ENCODE measurements at places on chromosomes 2 and 18.
A peak's percentile ranks its signal among the peaks of the same experiment; 100 is the strongest.

DNA sequence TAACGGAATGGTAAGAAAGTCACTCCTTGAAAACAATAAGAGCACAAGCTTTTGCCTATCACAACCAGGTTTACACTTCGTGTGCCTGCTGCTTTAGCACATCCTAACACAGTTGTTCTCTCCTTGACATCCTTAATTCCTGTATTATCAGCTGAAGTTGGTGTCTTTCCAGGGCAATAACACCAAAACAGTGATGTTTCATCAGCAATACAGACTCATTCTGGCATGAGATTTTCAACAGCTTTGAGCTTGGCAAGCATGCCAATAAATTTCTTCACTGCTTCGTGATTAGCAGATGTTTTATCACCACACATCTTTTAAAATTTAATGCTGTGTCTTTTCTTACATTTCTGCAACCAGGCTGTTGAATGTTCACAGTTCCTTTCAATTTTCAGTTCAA lies 148.4 kb downstream of the EIPR1 start:
- no peak for DNase-seq

DNA sequence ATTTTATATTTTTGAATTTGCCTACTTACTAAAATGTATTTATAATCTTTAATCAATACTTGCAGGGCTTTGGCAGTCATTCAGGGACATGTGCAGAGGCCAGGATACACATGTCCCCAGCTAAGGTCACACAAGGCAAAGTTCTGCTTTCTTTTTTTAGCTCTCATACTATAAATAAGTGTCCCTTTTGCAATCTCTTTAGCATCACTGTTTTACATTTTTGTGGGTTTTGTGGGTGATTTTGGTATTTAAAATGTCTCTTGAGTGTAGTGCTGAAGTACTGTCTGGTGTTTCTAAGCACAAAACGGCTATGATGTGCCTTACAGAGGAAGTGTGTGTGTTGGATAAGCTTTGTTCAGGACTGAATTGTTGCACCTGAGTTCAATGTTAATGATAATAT lies 309.0 kb upstream of the GULP1 start:
- DNase-seq, result peak; percentile 87

DNA sequence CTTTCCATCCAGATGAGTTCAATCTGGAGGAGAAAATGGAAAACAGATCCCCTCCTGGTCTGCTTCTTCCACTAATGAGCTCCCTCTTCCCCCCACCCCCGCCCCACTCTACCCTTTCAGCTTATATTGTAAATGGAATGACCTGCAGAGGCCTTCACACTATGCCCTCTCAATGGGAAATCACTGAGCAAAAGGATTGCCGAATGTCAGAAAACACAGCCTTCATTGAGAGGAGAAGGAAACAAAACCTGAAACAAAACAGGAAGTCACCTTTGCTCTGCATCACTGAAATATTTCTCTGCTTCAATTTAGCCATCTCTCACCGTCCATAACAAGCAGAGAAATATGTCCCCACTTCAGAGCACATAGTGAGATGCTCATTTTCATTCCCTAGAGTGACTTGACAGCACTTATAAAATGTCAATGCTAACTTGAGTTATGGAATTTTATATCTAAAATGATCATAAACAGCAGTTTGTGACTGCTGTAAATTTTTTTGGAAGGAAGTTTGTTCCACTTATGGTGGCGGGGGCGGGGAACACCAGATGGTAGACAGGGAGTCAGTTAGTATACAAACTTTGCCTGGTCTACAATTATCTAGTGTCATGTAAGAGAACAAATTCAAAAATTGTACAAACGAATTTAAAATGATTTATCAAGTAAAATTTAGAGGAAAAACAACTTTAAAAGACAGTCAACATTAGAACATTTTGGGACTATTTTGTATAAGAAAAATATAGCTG lies 1.8 kb upstream of the FRZB start:
- DNase-seq, result no peak

- DNase-seq, result peak; percentile 48
Measured at GRCh38 chr2:178258916-178259315, 64.6 kb downstream of the OSBPL6 start.

DNA sequence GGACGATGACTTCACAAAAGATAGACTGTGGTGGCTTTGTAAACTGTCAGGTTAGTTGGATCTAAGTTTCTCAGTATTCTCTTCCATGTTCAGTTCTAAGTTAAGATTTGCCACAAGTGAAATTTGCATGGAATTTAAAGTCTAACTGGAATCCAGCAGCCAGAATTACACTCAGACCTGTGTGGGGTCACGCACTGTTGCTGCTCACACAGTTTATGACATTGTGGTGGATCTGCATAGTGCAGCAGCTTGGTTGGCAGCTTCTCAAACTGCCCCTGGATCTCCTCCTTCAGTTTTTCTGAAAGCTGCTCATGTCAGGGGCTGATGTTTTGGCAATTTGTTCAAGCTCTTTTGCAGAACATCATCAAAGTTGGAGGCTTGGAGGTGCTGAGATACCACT lies 228.1 kb upstream of the KCNJ3 start:
- DNase-seq, result no peak

GRCh38 chr18:76564117-76564516 lies 69.1 kb upstream of the ZNF516 start:
- DNase-seq, result peak; percentile 85

GRCh38 chr2:20016346-20016745 lies 3.9 kb upstream of the MATN3 start:
- DNase-seq, result no peak

DNA sequence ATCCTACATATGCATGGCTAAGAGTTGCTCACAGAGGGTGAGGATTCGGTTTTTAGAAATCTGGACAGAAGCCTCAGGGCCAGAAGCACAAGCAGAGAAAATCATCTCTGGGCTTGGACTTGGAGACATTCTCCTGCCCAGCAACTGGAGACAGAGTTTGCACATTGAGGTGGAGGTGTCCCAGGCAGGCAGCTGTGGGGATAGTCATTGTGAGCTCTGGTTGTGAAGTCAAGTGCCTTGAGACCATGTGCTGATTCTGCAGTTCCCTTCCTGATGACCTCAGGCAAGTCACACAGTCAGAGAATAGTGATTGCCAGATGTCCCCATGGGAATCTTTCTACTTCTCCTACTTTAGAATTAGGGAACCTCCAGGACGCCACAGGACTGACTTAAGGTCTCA lies 108.4 kb upstream of the LDAH start:
- DNase-seq, result no peak

DNA sequence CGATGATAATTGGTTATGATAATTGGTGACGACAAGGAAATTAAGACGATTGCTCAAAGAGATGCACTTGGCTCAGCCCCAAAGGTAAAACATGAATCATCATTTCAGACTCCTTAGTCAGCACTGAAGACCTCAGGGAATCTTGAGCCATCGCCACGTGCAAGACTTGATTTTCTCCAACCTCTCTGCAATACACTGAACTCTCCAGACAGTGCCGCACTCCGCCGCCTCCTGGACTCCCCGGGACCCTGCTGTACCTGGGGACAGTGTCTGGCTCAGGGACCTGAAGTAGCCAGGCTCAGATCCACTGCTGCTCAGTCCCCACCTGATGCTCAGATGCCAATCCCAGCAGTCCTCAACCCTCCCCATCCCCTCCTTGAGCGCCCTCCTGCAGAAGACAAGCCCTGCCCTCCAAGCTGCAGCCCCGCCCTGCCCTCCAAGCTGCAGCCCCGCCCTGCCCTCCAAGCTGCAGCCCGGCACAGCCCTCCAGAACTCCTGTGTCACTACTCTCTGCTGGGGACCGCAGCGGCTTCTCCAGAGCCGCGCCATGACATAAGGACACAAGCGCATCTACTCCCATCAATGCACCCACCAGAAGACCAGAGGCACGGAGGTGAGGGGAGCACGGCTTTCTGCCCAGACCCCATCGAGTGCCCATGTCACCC lies 1.1 kb downstream of the TMEM18 start:
- DNase-seq, result peak; percentile 95

DNA sequence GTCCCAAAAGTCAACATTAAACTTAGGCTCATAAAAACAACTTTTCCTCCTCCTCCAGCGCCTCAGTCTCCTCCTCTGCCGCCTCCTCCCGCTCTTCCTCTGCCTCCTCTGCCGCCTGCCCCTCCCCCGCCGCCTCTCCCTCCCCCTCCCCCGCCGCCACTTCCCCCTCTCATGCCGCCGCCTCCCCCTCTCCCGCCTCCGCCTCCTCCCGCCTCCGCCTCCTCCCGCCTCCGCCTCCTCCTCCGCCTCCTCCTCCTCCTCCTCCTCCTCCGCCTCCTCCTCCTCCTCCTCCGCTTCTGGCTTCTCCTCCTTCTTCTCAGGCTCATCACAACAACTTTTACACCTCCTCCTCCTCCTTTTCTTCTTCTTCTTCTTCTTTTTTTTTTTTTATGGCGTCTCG lies 599.9 kb downstream of the TMEM182 start:
- no peak for DNase-seq

- DNase-seq, result no peak
Measured at GRCh38 chr2:165022781-165023180, 67.5 kb upstream of the SLC38A11 start.

DNA sequence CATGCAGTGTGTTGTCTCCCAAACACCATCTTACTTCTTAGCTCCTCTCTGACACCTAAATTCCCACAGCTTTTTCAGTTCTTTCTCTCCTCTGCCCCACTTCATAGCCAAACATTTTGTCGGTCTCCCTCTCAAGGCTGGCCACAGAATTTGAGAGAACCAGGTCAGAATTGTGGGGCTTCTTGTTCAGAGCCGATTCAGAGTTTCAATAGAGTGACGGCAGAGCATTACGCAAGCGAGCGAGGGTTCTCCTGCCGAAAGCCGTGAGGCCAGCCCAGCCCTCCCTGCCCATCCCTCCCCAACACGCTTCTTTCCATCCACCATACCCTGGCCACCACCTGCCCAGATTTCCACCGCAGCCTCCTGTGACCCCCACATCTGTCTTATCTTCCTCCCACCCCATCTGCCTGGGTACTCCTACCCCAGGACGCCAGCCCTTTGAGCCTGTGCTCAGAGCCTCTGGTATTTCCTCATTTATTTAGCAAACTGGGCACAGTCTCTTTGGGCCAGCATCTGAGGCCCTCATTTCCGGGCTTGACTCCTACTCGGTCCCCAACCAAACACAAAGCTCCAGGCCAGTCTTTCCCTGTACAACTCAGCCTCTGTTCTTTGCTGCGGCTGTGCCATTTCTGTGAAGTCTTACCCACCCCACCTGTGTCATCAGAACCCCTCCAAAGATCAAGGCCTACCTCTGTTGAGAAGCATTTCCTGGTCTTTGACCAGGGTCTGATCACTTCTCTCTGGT lies 70.0 kb upstream of the MAP4K4 start:
- DNase-seq, result no peak

DNA sequence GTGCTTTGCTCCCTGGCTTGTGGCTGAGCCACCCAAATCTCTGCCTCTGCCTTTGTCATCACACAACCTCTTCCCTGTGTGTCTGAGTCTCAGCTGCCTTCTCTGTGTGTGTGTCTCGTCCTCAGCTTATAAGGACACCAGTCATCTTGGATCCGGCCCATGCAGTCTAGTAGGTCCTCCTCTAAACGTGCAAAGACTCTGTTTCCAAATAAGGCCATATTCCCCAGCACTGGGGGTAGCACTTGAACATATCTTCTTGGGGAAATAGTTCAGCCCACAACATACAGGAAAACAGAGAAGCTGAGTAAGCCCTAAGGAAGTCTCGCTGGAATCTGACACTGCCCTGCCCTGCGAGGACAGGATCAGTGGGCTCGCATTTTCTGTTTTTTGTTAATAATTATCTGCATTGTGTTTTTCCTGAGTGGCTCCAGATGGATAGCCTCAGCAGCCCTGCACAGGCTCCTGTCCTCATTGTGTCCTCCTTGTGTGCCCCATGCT lies 42.1 kb downstream of the MTCL1 start:
- peak; percentile 68 for DNase-seq

DNA sequence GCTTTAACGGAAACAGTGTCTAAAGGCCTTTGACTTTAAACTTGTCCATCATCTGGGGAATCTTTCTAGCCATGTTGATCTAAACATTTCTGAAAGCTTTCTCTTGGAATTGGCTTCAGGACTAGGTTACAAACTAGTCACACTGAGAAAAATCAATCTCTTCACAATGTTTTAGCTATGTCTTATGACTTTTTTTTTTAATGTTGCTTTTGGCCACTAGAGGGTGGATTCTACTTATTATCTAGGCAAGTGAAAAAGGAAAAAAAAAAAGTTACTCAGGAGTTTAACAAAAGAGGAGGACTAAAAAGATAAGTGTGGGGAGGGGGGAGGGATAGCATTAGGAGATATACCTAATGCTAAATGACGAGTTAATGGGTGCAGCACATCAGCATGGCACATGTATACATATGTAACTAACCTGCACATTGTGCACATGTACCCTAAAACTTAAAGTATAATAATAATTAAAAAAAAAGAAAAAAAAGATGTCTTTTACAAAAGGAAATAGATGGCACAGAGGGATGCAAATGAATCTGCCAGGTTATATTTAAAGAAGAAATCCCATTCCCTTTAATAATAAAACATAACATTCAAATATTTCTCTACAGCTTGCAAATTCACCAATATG lies 160.4 kb upstream of the PID1 start:
- DNase-seq, result peak; percentile 82

DNA sequence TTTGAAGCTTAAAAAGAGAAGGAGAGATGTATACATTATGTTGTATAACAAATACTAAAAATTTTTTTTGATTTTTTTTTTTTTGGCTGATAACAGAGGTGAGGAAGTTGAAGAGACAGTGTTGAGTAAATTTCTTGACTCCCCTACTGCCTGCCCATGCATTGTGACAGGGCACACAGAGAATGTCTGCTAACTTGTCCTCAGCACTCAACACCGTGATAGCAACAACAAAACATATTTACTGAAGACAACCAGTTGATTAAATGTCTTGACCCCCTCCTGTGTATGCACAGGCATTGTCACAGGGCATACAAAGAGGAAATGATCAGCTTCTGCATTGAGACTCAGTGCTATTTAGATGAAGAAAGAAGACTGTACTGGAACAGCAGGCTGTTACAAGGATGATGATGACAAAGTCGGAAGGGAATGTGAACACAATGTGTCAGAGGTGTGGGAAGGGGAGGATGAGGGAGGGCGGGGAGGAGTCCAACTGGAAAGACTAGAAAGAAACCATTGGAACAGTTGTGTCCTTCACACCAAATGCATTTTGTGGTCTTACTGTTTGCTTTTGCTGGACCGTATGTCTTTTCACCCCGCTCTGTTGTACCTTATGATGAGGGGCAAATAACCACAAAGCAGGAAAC lies 89.5 kb downstream of the CERS6 start:
- peak; percentile 93 for DNase-seq

DNA sequence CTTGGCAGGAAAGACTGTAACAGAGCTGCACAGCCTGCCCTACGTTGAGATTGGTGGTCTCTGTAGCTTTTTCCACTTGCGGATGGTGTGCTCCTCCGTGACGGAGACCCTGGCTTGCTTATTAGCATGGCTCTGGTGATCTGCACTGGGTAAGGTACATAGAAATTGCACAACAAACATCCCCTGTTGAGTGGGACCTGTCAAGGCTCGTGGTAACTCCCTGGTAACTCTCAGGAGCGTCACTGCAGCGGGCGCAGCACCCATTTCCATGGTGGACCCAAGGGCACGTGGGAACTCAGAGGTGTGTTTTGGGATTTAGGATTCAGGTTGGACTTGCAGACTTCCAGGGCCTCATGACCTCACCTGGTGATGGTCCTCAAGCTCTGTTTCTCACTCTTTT lies 1.1 kb downstream of the TRAF3IP1 start:
- no peak for DNase-seq

Data from fibroblast of mammary gland (primary cell).